ENCODE measurements at places on chromosomes 16 and 17. TPM values are rescaled to one million over a fixed set of nuclear protein-coding genes. Genes with fewer than 3 reads are reported as not detected.

Gene GDPD1
- total RNA-seq: 10.6 TPM

Gene LGALS9B
- 12.7 TPM for total RNA-seq

Gene SBK1
- total RNA-seq: 0.32 TPM

Gene CA7
- total RNA-seq: 188 TPM

Gene FBXO39
- total RNA-seq: not detected

Gene RRAD
- total RNA-seq: 3.5 TPM

Gene SLC2A4
- 35.5 TPM for total RNA-seq

Gene TCAP
- not detected for total RNA-seq

Gene TNK1
- 38.9 TPM for total RNA-seq

Gene ELAC2
- total RNA-seq: 67.6 TPM

Gene DOC2A
- total RNA-seq: 9.8 TPM

Gene CBX2
- not detected for total RNA-seq

Gene FOXL1
- total RNA-seq: 0.75 TPM

Gene VMP1
- 433 TPM for total RNA-seq

Gene PDILT
- total RNA-seq: not detected

Gene PARN
- total RNA-seq: 30.9 TPM

Gene CACNG1
- total RNA-seq: not detected

Gene EFNB3
- total RNA-seq: not detected

Gene NPIPA7
- total RNA-seq: 8.3 TPM

Gene SUPT4H1
- total RNA-seq: 12.0 TPM

Gene KRT39
- total RNA-seq: not detected

Gene ALOX15
- total RNA-seq: not detected

Gene CD300LG
- not detected for total RNA-seq

Gene CBLN1
- not detected for total RNA-seq

Gene PRRT2
- total RNA-seq: 6.0 TPM

Gene AIPL1
- not detected for total RNA-seq

Gene KCNAB3
- total RNA-seq: 1.6 TPM

Gene ACOX1
- total RNA-seq: 202 TPM

Data from transverse colon (tissue), 4 donors.